B cell (primary cell): ENCODE measurements at places on chromosomes 4 and X. TPM values are rescaled to one million over a fixed set of nuclear protein-coding genes. Genes with fewer than 3 reads are reported as not detected.

Gene RASL11B
- total RNA-seq: 1.2 and 1.3 TPM in 2 replicates

Gene TEX11
- total RNA-seq: not detected in 2 replicates

DNA sequence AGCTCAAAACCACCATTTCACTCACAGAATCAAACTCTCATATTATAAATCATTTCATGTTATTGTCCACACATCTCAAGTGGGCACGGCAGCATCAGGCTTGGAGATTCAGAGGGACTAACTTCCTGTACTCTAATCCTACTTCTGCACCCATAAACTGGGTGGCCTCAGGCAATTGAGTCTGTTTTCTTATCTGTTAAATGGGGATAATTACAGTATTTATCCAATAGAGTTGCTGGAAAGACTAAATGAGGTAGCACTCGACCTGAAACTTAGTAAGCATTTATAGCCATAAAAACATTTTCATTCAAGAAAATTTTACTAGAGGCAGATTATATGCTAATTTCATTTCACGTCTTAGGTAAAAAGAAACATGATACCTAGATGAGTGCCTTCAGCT is 13.0 kb downstream of the TBC1D1 start:
- no peak for DNase-seq

Gene H2BW2
- not detected in 2 replicates for total RNA-seq

DNA sequence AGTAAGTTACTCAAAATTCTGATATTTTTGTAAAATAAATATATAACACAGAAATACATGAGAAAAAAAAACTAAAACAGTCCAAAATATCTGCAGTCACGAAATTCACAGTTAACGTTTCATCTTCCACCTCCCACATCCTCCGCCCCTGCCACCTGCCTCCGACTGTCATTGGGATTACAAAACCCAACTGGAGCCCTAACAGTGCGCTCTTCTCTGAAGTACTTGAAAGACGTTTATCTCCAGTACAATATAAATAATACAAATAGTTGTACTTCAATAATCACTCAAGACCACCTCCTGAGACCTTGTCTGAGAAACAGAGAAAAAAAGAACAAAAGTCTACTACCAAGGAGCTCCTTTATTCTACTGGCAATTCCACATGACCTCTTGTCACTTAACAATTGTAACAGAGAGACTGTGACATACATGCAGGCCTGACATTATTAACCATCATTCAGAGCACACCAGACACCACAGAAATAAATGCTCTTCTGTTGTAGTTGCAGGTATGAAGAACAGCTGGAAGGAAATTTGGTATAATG is 280.6 kb downstream of the PPP3CA start:
- no peak for DNase-seq

Gene CPZ
- not detected in 2 replicates for total RNA-seq

DNA sequence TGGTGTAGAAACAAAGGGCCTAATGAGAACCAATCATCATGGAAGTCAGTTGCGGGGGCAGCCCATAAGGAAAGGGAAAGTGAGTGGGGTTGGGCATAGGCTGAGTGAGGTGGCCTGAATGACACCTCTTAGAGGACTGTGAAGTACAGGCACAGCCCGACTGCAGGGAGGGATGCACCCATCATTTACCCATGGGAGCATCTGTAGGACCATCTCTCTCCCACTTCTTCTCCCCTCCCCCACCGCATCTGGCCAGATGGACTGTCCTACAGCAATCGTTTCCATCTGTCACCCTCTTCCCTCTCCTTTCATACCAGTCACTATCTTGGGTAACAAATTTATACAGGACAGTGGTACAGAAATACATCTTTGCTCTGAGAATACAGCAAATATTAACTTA is 4.2 kb downstream of the STBD1 start:
- DNase-seq: no peak

DNA sequence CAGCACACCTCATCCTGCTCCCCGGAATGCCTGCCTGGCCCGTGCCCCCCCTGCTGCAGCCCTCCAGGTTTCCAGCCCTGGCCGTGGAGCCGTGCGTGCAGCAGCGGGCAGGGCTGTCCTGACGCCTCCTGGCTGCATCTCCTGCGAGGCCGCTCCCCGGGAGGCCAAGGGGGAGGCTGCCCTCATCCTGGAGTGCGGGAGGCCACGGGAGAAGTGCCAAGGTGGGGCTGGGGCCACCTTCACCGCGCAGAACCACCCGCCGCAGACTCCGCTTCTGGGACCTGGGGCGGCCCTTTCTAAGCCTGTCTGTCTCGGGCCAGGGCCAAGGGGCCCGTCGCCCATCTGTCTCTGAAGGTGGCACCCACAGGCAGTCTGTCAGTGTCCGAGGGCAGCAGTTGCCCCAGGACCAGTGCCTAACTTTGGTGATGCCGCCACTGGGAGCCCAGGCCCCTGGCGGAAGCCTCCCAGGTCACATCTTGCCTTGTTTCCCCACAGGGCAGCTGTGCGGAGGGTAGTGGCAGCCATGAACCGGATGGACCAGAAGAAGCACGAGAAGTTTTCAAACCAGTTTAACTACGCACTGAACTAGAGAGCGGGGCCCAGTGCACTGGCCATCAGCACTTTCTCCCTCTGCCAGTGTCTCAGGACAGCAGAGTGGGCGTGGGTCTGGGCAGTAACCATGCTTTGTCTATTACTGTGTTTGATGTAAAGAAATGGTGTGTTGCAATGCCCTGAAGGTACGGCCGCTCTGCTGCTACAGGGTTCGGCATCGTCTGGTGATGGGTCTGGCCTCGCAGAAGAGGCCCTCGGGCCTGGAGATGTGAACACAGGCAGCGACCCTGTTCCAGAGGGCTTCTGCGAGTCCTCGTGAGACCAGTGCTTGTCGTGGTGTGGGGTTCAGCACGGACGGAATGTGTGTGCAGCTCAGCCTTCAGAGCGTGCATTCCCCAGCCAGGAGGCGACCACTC is 20.6 kb downstream of the NKX1-1 start:
- DNase-seq: no peak

GRCh38 chr4:12399781-12400180 is 971.1 kb upstream of the HS3ST1 start:
- DNase-seq: no peak

DNA sequence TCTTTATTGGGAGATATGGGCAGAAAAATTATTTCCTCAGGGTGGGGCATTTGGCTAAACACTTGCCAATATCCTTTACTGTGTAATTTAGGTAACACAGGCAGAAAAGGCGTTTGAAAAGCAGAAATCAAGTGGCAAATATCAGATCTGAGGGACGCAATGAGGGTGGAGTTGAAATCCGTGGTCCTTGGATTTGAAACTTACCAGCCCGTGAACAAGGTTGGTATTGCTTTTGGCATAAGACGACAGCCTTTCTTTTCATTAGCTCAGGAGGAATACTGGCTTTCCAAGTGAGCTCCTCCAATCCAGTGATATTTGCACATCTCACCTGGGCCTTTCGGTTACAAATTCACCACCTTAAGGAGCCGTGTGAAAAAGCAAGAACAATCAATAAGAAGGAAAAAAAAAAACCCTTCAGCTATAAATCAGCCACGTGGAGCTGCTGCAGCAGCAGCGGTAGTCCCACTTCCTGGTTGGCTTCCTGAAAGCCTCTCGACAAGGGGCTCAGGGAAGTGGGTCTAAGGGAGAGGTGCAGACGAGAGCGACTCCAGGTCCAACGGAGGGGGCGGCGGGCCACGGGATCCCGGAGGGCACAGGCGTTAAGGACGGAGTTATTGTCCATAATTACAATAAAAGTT is 734 bp upstream of the GALNT7 start:
- no peak for DNase-seq

DNA sequence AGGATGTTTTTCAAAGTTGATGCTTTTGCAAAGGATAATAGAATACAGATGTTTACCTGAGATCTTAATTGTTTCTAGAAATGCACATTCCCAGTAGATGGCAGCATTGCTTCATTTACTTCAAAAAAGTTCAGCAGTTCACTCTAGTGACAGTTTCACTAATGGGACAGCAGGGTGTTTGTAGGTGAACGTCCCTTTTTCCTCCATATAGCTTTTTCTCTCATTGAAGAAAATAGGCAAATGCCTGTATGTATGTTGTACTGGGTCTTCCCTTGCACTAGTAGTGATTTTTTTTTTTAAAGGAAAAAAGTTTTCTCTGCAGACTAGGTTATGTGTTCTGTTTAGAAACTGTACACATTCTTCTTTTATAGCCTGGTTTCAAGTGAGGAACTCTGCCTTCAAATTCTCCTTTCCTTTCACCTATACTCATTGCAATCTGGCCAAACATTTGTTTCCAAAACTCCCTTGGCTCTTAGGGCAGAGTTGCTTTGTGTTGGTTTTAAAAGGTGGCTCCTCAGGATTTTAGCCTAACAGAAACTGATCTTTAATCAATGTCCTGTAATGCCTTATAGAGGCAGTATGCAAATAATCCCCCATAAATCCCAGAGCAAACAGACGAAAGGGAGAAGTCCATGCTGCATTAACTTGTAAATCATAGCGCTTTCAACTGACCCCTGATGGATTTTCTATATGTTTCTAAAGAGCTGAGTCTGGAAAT is 86.3 kb downstream of the EGF start:
- DNase-seq: peak; percentile 76

DNA sequence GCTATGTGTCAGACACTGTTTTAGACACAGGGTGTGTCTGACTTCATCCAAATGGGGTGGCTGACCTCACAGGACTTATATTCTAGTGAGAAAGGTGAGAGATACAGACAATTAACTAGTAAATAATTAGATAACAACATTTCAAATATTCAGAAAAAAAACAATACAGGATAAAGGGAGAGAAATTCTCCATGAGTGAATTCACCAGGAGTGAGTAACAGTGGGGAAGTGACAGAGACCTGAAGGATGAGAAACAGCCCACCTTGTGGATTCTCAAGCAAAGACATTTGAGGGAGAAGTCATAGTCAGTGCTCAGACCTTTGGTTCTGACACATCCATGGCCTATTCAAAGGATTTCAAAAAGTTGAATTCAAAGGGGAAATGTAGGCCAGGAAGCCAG is 627.9 kb downstream of the IQCM start:
- DNase-seq: no peak

- DNase-seq: no peak
Observed at GRCh38 chrX:77949840-77950239, 19.6 kb downstream of the PGAM4 start.

GRCh38 chr4:89305712-89306437 is 1.7 kb downstream of the GPRIN3 start:
- no peak for DNase-seq

- no peak for DNase-seq
Observed at GRCh38 chr4:76630741-76631140, 195.7 kb downstream of the SHROOM3 start.

- peak; percentile 51 for DNase-seq
Observed at GRCh38 chrX:53481816-53482465, 47.8 kb upstream of the HSD17B10 start.

Gene COX7B2
- not detected in 2 replicates for total RNA-seq

- no peak for DNase-seq
Observed at GRCh38 chr4:108751321-108751720, 11.5 kb downstream of the ETNPPL start.

DNA sequence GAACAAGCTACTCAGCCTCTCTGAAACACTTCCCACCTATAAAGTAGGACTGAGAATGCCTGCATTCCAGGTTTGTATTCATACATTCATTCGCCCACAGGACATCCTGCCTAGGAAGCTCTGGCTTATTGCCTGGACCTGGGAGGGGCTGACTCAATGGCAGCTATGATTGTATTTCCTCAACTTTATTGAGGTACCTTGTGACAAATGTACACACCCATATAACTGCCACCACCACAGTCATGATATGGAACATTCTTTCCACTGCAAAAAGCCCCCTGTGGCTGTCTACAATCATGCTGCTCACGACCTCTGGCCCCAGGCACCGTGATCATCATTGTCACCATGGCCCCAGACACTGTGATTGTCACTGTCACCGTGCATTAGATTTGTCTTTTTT is 68.3 kb downstream of the ABLIM2 start:
- DNase-seq: no peak

DNA sequence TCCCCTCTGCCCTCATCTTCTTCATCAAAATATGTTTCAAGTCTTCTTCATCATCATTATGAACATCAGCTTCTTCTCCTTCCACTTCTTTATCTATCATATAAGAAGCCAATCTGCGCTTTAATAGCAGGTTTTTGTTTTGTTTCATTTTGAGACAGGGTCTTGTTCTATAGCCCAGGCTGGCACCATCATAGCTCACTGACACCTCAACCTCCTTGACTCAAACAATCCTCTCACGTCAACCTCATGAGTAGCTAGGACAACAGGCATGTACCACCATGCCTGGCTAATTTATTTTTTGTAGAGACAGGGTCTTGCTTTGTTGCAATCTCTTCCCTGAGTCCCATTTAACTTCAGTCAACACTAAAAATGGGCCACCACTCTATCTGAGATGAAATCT is 27.0 kb downstream of the PRDM5 start:
- no peak for DNase-seq

DNA sequence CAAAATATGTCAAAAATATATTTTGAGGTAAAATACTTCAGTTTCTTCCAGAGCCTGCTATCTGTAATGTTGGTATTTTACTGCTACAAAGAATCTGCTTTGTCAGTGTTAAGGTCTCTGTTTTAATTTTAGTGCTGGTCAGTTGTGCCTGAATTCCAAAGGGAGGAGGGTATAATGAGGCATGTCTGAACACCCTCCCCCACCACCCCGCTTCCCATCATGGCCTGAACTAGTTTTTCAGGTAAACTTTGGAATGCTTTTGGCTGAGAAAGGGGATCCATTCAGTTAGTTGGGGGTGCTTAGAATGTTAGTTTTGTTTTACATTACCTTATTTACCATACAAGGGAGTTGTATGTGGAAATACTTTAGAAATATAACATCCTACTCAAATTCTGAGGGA is 158.5 kb downstream of the MID1IP1 start:
- DNase-seq: no peak

DNA sequence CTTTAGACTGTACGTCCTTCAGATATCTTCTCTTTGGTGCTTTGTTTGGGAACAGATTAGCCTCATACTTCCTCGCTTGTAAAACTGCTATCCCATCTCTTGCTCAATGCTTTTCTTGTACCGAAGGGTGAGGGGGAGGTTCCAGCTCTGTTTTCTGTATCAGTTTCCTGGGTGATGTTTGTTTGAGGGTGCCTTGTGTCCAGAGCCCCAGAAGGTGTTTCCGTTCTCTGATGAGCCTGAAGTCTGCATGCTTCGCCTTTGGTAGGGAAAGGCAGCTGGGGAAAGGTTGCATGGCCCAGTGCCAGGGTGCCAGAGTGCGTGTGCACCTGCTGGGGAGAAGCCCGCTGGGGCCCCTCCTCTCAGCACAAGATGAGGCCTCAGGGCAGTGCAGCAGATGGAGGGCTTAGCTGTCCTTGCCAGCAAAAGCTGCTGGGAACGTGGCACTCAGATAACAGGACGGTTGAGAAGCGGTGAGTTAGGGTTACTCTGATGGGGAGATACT is 73.7 kb downstream of the TBL1X start:
- no peak for DNase-seq

Gene MGARP
- total RNA-seq: not detected in 2 replicates

DNA sequence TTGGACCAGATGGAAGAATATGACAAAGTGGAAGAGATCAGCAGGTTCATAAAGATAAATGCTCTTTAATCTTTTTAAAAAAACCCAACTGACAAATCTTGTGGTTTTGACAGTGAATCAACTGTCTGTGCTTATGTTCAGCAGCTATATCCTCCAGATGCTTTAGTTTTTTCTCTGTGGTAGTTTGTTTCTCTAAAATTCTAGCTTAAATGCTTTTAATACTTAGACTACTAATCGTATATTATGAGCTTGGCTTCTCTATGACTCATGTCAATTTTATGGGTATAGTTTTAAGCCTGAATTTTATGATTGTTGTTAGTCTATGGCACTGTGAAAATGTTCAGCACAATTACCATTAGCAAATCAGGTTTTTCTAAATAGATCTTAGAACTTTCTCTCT is 12.9 kb downstream of the HHIP start:
- DNase-seq: no peak

- no peak for DNase-seq
Observed at GRCh38 chr4:21753084-21753760, 195.3 kb downstream of the KCNIP4 start.
